ENCODE measurements at places on chromosomes 4 and X. TPM values are rescaled to one million over a fixed set of nuclear protein-coding genes. Genes with fewer than 3 reads are reported as not detected.

Gene MAML3
- 2.7 TPM for polyA plus RNA-seq

Gene CT45A10
- not detected for polyA plus RNA-seq

Gene RCHY1
- 30.3 TPM for polyA plus RNA-seq

Gene TMEM156
- not detected for polyA plus RNA-seq
